ENCODE measurements at places on chromosomes 13 and 19.

DNA sequence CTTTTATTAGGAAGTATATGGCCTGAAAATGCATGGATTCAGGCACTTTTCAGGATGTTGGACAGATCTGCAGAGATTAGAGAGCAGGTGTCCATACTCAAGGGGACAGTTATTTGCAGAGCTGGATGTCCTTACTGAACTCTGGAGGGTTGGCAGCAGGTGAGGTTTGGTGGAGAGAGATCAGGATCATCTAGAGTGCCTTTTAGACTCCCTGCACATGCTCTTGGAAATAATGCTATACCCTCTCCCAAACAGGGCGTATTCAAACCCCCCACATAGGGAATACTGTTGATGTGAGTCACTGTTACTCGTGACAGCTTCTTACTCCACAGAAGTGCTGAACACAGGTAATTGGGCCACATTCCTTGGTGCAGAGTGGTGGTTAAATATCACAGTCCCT is 725.7 kb upstream of the SGCG start:
- peak; percentile 4 for DNase-seq

DNA sequence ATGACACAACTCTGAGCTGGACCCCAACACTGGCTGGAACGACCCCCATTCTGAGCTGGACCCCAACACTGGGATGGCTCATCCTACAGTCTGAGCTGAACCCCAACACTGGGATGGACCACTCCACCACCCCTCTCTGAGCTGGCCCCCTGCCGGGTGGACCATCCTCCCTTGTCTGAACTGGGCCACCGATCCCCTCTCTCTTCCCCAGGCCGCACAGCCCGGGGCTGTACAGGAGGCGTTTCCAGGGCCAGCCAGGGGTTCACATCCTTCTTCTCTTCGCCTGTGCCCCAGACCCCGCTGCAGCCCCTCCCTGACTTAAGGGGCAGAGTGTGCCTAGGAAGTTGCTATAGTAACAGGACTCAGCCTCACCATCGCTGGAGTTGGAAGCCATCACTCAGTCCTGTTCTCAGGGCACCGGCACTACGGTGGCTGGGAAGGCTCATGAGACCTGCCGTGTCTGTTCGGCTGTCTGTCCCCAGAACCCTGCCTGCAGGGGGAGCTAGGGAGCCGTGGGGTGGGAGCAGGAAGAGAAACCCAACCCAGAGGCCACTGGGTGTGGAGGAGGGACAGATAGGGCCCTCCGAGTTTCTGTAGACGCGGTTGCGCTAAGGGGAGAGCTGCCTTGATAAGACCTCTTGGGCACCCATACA is 3.7 kb downstream of the PRKACA start:
- no peak for DNase-seq

GRCh38 chr19:18723871-18724377 is 40.4 kb downstream of the CRTC1 start:
- no peak for DNase-seq

GRCh38 chr19:33311326-33311682 is 9.0 kb upstream of the CEBPA start:
- no peak for DNase-seq

GRCh38 chr19:30102239-30102638 is 160.2 kb downstream of the URI1 start:
- no peak for DNase-seq

DNA sequence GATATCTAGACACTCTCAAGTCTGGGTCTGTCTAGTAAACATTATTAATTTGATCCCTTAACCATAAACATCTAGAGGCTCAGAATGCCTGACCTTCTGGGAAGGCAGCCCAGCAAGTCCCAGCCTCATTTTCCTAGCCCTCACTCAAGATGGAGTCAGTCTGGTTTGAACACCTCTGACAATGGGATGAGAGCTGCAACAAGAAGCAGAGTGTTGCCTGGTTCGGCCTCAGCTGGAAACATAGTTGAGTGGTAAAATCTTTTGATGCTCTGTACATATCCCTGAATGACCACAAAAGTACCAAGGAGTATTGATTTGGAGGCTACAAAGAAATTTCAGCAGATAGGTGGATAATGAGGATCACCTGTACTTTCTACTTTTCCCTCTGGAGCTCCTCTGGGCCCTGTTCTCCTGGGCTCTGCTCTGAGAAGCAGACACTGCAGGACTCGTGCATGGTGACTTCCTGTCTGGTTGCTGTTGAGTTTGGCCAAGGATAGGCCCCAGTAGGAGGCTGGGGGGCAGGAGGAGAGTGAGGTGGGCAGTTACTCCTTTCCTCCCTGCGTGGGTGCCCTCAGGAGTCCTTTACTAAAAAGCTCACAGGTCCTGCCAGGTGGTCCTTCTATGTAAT is 68.4 kb upstream of the SLC15A1 start:
- no peak for DNase-seq

GRCh38 chr13:39025433-39025839 is 12.5 kb downstream of the PROSER1 start:
- DNase-seq: no peak

DNA sequence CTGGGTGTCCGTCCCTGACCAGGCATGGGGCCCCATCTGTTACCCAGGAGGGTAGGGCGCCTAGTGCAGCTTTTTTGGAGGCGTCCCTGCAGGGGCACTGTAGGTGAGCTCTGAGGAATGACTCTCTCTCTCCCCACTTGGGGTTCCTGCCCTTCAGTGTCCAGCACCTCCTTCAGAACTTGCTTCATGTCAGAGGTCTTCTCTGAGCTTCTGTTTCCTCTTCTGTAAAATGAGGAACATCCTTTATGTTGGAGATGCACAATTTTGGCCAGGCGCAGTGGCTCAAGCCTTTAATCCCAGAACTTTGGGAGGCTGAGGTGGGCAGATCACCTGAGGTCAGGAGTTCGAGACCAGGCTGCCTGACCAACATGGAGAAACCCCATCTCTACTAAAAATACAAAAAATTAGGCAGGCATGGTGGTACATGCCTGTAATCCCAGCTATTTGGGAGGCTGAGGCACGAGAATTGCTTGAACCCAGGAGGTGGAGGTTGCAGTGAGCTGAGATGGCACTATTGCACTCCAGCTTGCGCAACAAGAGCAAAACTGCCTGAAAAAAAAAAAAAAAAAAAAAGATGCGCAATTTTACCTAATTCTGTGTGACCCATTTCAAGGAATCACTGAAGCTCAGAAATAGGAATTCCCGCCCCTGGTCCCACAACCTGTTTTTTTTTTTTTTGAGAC is 15.2 kb upstream of the PIK3R2 start:
- DNase-seq: no peak

- DNase-seq: no peak
Observed at GRCh38 chr13:38796890-38797289, 110.0 kb downstream of the FREM2 start.
